ENCODE measurements at places on chromosomes 6 and 20. TPM values are rescaled to one million over a fixed set of nuclear protein-coding genes. Genes with fewer than 3 reads are reported as not detected.

DNA sequence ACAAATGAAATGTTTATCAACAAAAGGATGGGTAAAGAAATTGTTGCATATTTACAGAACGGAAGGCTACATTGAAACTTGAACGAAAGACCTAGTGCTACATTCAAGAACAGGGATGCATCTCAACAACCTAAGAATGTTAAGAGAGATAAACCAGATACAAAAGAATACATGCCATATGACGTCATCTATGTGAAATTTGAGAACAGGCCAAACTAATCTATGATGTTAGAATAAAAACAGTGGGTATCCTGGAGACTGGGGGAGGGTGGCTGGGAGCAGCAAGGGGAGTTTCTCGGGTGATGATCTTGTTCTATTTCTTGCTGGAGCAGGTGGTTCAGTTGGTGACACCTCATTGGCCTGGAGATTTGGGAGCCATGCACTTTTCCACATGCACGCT lies 81.5 kb downstream of the SULF2 start:
- H3K4me1 ChIP-seq: no peaks in the 10 kb centered on the region
- no peak for DNase-seq
- H3K36me3 ChIP-seq: no peaks in the 10 kb centered on the region
- H3K27ac ChIP-seq: no peak overlapping the region
- H3K27me3 ChIP-seq: no peaks in the 10 kb centered on the region

- H3K4me3 ChIP-seq: no peak overlapping the region
- peaks cover 14% of the 10 kb centered on the region for H3K36me3 ChIP-seq
- no peak for DNase-seq
- H3K27ac ChIP-seq: no peak overlapping the region
- no peaks in the 10 kb centered on the region for H3K4me1 ChIP-seq
Measured at GRCh38 chr6:78947529-78947928, 80.2 kb downstream of the IRAK1BP1 start.

GRCh38 chr20:21101453-21101931 lies 4.7 kb downstream of the LINC00237 start:
- peaks cover 64% of the 10 kb centered on the region for H3K27me3 ChIP-seq
- H3K36me3 ChIP-seq: no peaks in the 10 kb centered on the region
- DNase-seq: peak; percentile 45
- no peak overlapping the region for H3K27ac ChIP-seq

- no peak overlapping the region for H3K4me3 ChIP-seq
- no peaks in the 10 kb centered on the region for H3K27me3 ChIP-seq
- H3K4me1 ChIP-seq: no peaks in the 10 kb centered on the region
- DNase-seq: peak; percentile 68
- H3K36me3 ChIP-seq: no peaks in the 10 kb centered on the region
Measured at GRCh38 chr6:125670568-125670967, 78.9 kb upstream of the HEY2 start.

DNA sequence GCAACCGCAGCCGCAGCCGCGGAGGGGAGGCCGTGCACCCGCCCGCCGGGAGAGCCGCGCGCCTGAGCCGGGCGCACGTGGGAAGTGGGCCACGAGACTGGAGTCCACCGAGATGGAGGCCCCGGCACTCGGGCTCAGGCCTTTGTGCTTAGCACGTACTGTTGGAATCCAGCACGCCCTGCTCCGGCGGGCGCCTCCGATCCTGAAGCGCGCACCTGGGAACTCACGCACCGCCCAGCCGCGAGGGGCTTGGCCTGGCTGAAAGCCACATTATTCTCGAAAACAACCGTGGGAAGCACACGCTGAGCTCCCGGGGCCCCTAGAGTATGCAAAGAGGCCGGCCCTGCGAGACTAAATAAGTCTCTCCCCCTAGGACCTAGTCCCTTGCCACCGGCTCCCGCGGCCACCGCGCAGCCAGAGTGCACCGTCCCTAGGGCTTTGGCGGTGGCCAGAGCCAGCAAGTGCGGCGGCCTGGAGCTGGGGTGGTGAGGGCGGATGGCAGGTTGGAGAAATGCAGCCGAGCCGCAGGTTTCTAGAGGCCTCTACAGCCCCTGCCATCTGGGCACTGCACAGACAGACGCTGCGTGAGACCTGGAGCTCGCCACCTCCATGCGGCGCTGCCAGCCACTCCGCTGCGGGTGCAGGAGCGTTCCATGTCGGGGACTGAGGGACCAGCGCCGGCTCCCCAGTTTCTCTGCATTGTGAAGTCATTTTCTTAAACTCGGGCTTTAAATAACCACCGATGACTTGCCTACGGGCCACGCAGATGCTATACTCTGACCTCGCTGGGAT lies 42.0 kb upstream of the LY86 start:
- H3K4me3 ChIP-seq: peak overlapping the region; percentile 51
- no peaks in the 10 kb centered on the region for H3K4me1 ChIP-seq
- H3K27ac ChIP-seq: no peak overlapping the region
- peak; percentile 75 for DNase-seq
- H3K36me3 ChIP-seq: no peaks in the 10 kb centered on the region
- H3K27me3 ChIP-seq: no peaks in the 10 kb centered on the region

GRCh38 chr6:97186416-97186999 lies 96.5 kb downstream of the MMS22L start:
- no peaks in the 10 kb centered on the region for H3K27me3 ChIP-seq
- H3K4me3 ChIP-seq: no peak overlapping the region

DNA sequence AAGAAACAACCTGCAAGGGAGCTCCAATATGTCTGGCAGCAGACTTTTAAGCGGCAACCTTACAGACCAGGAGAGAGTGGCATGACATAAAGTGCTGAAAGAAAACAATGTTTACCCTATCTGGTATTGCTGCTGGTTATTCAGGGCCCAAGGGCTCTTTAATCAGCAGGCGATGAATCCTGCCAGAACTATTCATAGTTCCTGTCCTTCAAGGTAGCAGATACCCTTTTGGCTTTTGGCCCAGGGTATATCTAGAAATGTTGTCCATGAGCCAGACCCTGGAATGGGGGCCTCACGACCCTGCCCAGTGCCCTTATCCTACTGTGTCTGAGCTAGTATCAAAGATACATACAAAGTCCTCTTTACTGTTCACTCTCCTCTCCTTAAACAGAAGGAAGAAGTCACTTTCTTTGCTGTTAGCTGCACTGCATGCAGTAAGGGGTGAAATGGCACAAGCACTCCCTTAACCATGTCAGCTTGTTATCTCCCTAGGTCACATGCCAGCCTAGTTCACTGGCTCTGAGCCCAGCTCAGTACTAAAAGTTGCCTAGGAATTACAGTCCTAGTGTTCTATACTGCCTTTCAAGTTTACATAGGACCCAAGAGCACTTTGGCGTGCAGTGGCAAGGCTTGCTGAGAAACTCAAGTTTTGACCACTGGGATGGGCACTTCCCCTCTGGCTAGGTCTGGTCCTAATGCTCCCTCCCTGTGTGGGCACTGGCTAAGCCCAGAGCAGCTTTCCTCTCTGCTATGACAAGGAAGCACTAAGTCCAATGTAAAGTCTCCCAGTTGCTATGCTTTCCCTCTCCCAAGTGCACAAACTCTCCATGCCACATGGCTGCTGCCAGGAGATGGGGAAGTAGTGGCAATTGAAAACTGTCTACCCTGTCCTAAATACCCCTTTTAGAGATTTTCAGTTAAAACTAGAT lies 122.0 kb downstream of the HTR1B start:
- no peaks in the 10 kb centered on the region for H3K27me3 ChIP-seq
- no peak for DNase-seq

DNA sequence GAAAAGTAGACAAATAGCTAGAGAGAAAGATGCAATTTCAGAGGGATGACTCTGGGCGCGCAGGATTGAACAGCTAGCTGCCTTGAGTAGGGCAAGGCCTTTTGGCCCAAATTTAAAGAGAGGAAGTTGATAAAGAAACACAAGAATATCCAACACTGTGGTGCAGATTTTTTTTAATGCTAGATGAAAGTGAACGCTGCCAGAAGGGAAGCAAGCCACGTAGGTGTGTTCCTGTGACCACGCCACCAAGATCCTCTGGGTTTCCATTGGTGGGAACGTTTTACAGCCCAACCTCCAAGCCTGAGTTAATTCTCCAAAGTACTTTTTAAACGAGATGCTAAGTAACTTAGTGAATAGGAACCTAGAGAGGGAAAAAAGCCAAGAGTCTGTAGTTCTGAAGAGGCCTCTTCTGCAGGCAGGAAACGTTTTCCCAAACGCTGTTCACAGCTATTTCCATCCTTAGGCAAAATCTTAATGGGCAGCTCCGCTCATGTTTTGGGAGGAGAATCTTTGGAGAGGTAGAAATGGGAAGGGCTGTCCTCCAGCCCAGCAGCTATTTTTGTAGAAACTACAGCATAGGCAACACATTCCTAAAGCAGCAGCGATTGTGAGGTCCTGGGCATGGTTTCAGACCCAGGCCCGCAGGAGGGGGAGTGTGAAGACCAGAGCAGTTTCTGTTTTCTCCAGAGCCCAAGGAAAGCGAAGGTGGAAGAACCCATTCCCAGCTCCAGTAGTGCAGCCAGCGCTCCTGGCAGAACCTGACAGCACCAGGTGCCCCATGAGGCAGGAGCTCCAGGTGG lies 8.2 kb downstream of the LY86 start:
- no peaks in the 10 kb centered on the region for H3K36me3 ChIP-seq
- H3K4me3 ChIP-seq: no peak overlapping the region
- no peaks in the 10 kb centered on the region for H3K27me3 ChIP-seq
- peak overlapping the region; percentile 23 for H3K27ac ChIP-seq

GRCh38 chr20:51022227-51022802 lies 592 bp downstream of the KCNG1 start:
- H3K27ac ChIP-seq: no peak overlapping the region
- peak; percentile 72 for DNase-seq
- no peaks in the 10 kb centered on the region for H3K4me1 ChIP-seq
- no peak overlapping the region for H3K4me3 ChIP-seq
- no peaks in the 10 kb centered on the region for H3K27me3 ChIP-seq
- H3K36me3 ChIP-seq: no peaks in the 10 kb centered on the region

- H3K4me3 ChIP-seq: no peak overlapping the region
- no peaks in the 10 kb centered on the region for H3K27me3 ChIP-seq
- no peaks in the 10 kb centered on the region for H3K4me1 ChIP-seq
- H3K27ac ChIP-seq: no peak overlapping the region
- DNase-seq: no peak
Measured at GRCh38 chr6:49913636-49914375, 47.5 kb upstream of the CRISP1 start.

DNA sequence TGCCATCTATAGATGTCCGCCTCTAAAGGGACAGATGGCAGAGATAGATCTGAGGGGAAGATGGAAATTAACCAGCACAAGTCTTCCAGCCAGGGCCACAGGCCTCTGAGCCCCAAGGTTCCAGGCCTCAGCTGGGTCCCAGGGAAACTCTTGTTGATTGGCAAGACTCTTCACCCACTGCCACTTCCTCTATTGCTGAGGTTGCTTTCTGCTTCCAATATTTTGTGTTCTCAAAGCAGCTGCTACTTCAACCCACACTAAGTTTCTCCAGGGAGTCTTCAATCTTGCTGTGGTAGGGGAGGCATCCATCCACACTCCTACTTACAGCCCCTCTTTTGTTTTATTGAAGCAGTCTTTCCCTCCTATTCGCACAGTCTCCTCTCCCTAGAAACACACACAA lies 36.4 kb upstream of the SASH1 start:
- no peak overlapping the region for H3K4me3 ChIP-seq
- no peak for DNase-seq
- no peak overlapping the region for H3K27ac ChIP-seq
- no peaks in the 10 kb centered on the region for H3K27me3 ChIP-seq

DNA sequence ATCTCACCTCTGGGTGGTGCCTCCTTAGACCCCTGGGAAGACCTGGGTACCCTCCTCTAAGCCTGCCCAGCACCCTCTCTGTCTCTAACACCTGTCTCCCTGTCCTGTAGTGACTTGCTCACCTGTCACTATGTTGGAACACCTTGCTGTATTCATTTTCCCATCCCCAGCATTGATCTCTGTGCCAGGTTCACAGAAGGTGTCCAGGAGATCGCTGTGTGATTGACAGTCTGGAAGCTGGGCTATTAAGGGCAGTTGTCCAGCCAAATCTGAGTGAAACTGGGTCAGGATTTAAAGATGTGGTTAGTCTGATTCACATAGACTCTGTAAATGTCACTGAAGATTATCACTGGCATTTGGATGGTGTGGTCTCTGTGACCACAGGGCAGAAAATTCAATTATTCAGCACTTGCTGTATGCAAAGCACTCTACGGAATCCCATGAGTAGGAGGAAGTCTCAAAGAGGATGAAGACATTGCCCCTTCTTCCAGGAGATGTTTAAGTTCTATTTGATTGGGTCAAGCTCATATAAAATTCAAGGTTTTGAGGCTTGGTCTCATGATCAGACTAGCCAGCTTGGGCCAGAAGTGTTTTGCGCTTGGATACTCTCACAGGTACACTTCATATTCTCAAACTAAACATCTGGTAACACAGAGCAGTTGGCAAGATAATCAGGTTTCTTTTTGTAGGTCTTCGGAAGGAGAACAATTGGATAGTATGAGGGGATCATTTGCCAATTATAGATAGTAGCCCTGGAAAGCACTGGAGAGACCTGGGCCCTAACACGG lies 57.8 kb upstream of the TAGAP start:
- peaks cover 2% of the 10 kb centered on the region for H3K4me1 ChIP-seq
- no peak overlapping the region for H3K27ac ChIP-seq
- no peak for DNase-seq
- H3K27me3 ChIP-seq: no peaks in the 10 kb centered on the region
- no peaks in the 10 kb centered on the region for H3K36me3 ChIP-seq
- H3K4me3 ChIP-seq: no peak overlapping the region

- no peak overlapping the region for H3K27ac ChIP-seq
- no peaks in the 10 kb centered on the region for H3K4me1 ChIP-seq
- H3K36me3 ChIP-seq: peaks cover 49% of the 10 kb centered on the region
- H3K4me3 ChIP-seq: no peak overlapping the region
Measured at GRCh38 chr20:35122756-35123405, 24.3 kb downstream of the EDEM2 start.

DNA sequence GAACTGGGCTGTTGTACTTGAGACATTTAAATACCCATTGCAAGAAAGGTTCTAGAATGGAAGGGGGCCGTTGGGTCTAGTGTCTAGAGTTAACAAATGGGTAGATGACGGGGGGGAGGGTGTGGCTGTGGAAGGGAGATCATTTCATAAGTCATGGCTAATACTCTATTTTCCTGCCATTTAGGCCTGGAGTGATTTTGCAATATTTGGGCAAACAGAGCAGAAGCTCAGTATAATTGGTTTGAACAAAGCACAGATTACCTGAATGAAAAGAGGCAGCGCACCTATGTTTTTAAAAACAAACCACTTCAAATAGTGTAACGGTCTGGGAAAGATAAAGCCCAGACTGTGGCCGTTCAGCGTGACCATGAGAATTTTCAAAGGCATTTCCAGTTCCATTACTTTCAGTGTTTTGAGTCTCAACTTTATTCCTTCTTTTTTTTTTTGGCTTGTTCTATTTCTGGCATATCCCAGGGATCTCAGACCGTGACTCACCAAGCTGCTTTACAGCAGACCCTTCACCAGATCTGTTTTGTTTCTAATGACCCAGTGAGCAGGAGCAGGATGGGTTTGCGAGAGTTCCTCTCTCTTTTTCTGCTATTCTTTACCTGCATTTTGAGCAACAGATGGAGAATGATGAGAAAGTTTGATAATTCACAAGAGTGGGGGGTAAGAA lies 73.7 kb downstream of the LYRM2 start:
- H3K36me3 ChIP-seq: no peaks in the 10 kb centered on the region
- no peak for DNase-seq
- no peaks in the 10 kb centered on the region for H3K4me1 ChIP-seq
- H3K27me3 ChIP-seq: no peaks in the 10 kb centered on the region
- H3K27ac ChIP-seq: no peak overlapping the region

The TNF gene
- total RNA-seq: 5.4 TPM

The SNAP25 gene
- total RNA-seq: 6.2 TPM

The ZNF133 gene
- total RNA-seq: 12.8 TPM

The SLC35F1 gene
- 0.63 TPM for total RNA-seq

The FAM209B gene
- total RNA-seq: not detected

The SIRPD gene
- 0.35 TPM for total RNA-seq

The SLA2 gene
- 1.5 TPM for total RNA-seq

The SRSF12 gene
- 2.3 TPM for total RNA-seq

The AIF1 gene
- total RNA-seq: 44.1 TPM

The FRK gene
- total RNA-seq: 25.0 TPM

Measured in kidney (tissue), 22 donors.